ENCODE measurements at places on chromosomes 3 and 15. TPM values are rescaled to one million over a fixed set of nuclear protein-coding genes. Genes with fewer than 3 reads are reported as not detected.
A peak's percentile ranks its signal among the peaks of the same experiment; 100 is the strongest.

- DNase-seq = no peak
Measured at GRCh38 chr3:151962912-151963311, 89.5 kb downstream of the SUCNR1 start.

GRCh38 chr3:81823882-81824395 is 62.5 kb upstream of the GBE1 start:
- DNase-seq = no peak

- DNase-seq = no peak
Measured at GRCh38 chr3:141840737-141841544, 35.5 kb upstream of the ATP1B3 start.

DNA sequence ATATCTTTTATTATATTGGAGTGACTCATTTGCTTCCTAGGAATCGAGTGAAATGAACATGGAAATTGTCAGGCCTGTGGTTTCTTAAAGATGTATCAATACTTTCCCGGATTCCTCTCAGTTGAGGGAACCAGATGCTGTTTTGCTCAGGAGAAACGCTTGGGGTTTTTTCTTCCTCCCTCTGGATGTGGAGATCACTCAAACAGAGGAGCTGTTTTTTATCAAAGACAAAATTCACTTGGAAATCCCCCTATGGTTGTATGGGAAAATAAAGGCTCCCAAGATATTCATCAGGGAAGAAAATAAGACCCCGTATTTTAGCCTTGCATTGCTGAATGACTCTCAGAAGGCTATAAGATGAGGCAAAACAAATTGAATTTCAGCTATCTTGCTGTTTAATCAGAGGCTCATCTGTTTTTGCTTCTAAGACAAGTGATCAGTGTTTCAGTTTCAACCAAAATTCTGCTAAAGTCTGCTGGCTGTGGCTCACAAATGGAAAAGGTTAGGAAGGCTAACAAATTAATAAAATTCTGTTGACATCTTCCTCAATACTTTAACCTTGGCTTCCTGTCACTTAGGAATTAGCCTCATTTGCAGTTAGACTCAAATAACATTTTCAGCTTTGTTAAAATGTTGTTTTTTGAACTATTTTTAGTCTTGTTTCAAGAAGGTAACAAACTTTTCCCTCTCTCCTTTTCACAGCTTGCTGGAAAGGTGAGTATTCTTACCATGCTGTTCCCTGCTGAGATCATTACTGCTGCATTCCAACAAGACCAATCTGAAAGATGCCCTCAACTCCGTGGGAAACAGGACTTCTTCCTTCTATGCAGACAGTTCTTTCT is 83.6 kb downstream of the COL6A5 start:
- DNase-seq = no peak

PLXND1 gene
- polyA plus RNA-seq = 89.4 TPM

GRCh38 chr3:57227930-57228751 is 612 bp downstream of the APPL1 start:
- DNase-seq = peak; percentile 53

Measured in right cardiac atrium (tissue), 5 donors.